ENCODE measurements at places on chromosomes 6 and 20.

- no peak for DNase-seq
These were observed 73.7 kb downstream of the PRND start for GRCh38 chr20:4795394-4795793.

GRCh38 chr6:38493931-38494547 is 145.7 kb downstream of the BTBD9 start:
- peak; percentile 86 for DNase-seq

- DNase-seq, result peak; percentile 21
These were observed 27.8 kb downstream of the RNF8 start for GRCh38 chr6:37381579-37381978.

GRCh38 chr6:144314003-144314485 is 28.9 kb downstream of the UTRN start:
- no peak for DNase-seq

- no peak for DNase-seq
These were observed 388.8 kb downstream of the RNGTT start for GRCh38 chr6:88574651-88575050.

GRCh38 chr6:68633281-68633971 is 1.7 kb upstream of the ADGRB3 start:
- DNase-seq, result no peak

GRCh38 chr20:32189123-32189410 is 18.5 kb downstream of the PLAGL2 start:
- DNase-seq, result no peak

GRCh38 chr20:37323985-37324384 is 22.0 kb upstream of the SRC start:
- no peak for DNase-seq

DNA sequence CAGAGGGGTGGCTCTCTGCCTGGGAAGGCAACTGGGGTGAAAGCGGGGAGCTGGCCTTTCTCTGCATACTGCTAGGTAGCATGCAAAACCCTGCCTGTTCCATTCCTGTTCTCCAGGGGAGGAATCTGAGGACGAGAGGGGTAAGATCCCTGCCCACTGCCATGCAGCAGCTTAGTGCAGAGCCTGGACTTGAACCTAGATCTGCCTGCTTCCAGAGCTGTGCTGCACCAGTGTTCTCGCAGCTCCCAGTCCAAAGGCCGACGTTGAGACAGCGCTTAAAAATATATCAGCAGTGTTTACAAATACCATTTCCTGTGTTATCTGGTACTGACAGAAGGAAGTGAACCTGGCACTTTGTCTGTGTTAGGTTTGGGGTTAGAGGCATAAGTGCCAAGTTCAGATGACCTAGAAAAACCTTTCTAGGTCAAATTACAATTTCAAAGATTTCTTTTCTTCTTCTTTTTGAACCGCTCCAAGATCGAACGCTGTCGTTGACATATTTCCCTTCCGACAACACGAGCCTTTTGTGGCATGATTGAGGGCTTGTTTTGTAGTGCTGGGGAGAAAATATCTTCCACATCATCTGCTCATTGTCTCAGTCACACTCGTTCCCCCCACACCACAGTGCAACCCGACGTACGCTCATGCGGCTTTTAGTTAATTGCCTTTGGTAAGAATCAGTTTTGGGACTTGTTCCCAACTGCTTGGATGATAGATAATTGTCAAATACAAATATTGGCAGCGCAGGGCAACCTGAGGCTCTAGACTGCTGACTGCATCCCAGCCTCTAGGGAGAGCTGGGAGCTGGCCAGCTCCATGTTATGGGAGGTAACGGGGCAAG is 44.6 kb downstream of the TOX2 start:
- DNase-seq, result no peak

- no peak for DNase-seq
These were observed 53.4 kb upstream of the TBXT start for GRCh38 chr6:166221040-166221439.

All from nephron progenitor cell (in vitro differentiated cells).